ENCODE measurements at places on chromosomes 7 and 10.

- no peak for DNase-seq
Observed at GRCh38 chr10:75716506-75716905, 285.1 kb downstream of the LRMDA start.

- DNase-seq, result no peak
Observed at GRCh38 chr7:5431560-5432015, 8.0 kb upstream of the TNRC18 start.

- no peak for DNase-seq
Observed at GRCh38 chr10:90845726-90846125, 12.1 kb downstream of the HTR7 start.

DNA sequence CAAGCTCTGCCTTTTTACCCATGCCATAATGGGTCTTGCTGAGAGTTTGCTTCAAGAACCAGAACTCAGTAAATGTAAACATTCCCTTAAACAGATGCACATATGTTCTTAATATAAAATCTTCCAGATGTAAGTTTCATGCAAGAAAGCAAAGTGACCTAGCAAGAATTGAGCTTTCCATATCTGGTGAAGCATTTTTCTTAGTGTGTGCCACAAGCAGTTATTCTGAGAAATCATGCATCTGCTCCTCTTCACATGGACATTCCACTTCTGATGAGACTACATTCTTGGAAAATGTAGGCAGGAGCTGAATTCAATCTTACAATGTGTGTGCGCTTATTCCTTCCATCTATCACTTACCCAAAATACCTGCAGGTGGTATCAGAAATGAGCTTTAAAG, 227.8 kb upstream of the LRRTM3 start:
- DNase-seq, result no peak

DNA sequence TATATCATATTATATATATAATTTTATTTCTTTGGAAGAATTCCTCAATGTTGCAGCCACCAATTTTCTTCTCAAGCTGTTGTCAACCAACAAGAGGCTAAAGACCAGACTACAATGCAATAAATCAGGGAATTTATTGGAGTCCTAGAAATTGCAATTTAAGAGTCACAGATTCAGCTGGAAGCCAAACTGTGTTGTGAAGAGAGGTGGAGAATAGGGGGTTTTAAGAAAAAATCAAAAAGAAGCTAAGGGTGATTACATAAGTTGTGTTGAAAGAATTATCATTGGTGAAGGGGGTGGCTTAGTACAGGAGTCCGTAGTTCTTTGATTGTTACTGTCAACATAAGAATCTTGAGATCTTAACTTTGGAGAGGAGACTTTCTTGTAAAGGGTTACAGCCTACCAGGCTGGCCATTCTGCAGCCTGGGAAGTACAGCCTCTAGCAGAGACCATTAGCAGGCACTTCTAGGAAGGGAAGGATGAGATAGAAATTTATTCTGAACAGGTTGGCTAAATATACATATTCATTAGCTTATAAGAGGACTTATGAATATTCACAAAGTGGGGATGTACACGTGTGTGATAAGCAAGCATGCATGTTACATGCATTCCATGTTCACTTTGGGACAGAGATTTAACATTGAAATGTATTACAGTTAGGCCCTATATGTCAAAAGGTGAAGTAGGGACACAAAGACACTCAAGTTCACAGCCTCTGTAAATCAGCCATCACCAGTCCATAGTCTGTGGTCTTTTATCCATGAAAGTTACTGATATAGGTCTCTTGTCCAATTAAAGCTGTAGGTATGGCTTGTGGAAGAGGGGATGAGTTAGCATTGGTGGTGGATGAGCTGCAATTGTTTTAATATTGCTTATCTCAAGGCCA, 8.3 kb upstream of the TMEM168 start:
- no peak for DNase-seq

DNA sequence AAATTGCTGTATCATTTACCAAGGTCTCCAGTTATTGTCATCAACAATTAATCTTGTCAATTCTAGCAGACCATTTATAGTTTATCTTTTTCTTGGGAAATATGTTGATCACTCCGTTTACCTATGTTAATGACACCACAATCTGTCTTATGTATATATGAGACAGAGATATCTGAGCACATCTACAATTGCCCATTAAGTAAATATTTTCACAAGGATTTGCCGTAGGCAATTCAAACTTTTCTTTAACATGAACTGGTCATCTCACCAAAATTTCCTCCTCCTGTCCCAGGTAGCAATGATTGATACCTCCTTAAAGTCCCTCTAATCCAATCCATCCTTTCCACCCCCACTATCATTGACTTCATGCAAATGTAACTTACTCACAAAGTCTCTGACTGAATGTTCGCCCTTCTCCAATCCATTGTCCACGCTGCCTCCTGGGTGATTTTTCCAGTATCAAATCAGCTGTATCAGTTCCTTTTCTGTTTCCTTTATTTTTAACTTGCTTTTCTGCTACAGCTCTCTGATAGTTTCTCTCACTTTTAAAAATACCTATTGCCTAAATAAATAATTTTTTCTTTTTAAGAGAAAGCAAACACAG, 138.3 kb downstream of the GNAT3 start:
- no peak for DNase-seq

GRCh38 chr7:157625973-157626742, 289.4 kb downstream of the DNAJB6 start:
- DNase-seq, result no peak

DNA sequence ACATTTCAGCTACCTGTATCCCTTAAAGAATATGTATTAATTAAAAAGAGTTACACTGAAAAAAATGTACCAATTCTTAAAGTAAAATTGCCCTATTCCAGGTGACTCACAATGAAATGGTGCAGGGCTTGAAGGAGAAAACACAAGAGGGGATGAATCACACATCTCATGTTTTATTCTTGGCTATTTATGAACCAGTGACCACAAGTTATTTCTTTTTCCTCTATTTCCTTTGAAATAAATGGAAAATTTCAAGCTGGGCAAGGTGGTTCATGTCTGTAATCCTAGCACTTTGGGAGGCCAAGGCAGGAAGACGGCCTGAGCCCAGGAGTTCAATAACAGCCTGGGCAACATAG, 106.8 kb downstream of the UBE2H start:
- no peak for DNase-seq

DNA sequence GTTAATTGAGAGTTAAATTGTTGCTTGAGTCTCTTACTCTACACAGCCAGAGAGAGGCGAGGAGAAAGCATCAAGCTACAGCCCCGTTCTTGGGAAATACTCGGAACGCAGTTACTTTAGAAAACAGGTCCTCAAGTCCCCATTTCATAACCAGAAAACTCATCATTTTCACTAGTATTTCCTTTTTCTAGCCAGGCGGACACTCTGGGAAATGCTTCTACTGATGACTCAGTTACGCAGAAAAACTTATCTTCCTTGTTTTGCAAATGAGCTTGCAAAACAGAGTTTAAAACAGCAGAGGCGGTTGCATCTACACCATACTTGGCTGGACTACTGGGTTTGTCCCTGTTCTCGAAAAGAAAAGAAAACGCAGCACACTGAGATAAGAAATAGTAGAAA, 111.4 kb upstream of the FGFR2 start:
- no peak for DNase-seq

GRCh38 chr10:91589658-91590035, 43.2 kb downstream of the PPP1R3C start:
- DNase-seq, result no peak

DNA sequence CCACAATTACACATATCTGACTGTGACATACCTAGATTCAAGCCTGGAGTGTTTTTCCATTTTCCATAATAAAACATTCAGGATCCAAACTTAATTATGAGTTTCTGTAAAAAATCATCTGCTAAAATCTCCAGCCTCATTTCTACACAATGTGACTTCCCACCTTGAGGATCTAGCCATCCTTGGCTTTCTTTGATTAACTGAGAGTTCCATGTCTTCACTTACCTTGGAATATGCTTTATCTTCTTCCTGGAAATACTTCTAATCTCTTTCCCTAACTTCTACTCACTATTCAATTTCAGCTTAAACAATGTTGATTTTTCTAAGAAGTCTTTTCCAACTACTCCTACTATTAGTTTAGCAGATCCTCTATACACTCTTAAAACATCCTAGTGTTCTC, 16.5 kb upstream of the GIMAP2 start:
- DNase-seq, result no peak

DNA sequence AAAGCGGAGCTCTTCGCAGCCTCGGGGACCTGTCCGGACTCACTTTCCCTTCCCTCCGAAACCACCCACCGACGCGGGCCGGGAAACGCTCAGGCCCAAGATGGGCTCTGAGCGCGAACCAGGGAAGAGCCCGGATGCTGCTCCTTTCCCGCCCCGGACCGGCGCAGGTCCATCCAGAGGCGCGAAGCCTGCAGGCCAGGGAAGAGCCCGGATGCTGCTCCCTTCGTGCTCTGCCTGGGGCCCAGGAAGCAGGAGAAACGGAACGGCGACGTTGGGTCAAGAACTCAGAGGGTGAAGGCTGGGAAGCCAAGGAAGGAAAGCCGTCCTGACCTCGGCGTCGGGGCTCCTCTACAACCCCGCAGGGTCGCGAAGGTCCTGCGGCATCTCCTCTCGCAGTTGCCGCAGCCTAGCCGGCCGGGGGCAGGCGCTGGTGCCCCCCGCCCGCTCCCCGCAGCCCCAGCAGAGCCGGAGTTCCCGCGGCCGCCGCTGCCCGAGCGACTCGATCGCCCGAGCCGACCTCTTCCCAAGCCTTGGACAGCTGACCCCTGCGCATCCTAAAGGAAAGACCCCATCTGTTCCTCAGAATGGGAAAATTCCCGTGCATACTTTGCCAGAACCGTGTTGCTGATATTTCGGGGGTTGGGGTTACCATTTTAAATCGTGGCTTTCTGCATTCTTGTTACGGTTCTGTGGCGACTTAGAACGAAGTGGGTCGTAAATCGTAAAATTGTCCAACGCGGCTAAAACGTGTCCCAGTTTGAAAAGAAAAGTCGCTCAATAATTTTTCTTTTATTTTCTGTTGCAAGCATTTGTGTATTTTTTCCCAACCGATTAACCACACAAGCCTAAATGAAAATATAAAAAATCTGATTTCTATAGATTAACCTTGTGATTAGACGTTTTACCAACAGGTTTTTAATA, 7.5 kb downstream of the HOXA1 start:
- DNase-seq, result no peak

GRCh38 chr10:93073539-93074146, at the start of gene CYP26A1:
Gene CYP26A1 (plus strand): TSS chr10:93073893. CDS start chr10:93073935, 42 bp downstream.
- DNase-seq, result no peak

DNA sequence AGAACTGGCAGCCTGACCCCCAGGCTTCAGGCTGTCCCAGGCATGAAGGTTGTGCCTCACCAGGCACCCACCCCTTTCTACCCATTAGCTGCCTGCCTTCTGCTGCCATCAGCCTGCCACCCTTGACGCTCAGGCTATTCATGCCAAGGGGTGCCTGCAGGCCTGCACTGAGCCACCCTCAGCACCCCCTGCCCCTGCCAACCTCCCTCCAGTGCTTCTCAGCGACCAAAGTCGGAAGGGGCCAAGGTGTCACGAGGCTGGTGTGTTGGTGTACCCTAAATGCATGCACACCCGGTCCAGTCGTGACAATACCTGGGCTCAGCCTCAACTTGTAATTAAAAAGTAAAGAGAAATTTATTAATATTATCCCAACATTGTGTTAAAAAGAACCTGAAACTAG, 422.7 kb downstream of the ARL4A start:
- DNase-seq, result no peak

DNA sequence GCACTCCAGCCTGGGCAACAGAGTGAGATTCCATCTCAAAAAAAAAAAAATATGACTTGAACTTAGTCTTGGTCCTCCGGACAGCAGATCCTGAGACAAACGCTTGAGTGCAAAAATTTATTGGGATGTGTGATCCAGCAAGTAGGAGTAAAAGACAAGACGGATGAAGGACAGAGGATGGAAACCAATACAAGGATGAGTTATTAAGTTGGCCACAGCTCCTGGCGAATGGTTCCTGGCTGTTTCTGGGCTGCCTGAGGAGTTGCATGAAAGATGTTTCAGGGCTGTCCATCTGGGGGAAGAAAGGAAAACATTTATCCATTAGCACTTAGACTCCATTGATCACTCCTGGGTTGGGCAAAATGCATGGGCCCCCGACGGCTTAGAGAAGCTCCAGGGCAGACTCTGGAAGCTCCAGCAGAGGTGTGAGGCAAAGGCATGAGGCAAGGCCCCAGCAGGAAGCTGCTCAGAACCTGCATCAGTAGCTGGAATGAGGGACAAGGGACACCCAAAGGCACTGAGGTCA, 98.3 kb upstream of the ZNF438 start:
- no peak for DNase-seq

GRCh38 chr10:46264737-46265368, 21.9 kb upstream of the ANTXRL start:
- DNase-seq, result no peak

GRCh38 chr10:131086511-131086910, 225.0 kb downstream of the TCERG1L start:
- no peak for DNase-seq

DNA sequence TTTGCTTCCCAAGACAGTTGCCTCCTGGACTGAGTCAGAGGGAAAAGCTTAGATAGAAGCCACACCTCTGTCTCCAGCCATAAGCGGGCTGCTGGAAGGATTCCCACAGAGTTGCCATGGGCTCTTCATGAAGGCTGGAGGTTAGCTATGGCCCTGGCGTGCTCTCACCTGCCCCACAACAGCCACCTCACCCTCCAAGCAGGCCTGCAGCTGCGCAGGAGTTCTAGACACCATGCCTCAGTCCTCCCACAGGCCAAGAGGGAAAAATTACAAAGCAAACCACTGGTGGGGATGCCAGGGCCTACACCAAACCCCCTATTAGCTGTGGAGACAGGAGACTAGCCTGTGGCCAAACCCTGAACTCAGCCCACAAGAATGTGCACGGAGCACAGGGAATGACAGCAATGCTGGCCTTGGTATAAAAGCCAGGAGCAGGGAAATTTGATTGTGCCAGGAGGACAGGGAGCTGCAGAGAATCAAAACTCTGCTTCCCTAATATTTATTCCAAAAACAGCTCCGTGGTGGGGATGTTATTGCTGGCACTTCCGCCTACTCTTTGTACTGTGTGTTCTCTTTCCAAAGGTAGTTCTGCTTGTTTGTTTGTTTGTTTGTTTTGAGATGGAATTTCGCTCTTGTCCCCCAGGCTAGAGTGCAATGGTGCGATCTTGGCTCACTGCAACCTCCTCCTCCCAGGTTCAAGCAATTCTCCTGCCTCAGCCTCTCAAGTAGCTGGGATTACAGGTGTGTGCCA, 60.3 kb upstream of the STK17A start:
- no peak for DNase-seq

- no peak for DNase-seq
Observed at GRCh38 chr10:78398382-78398781, 364.7 kb downstream of the RPS24 start.

DNA sequence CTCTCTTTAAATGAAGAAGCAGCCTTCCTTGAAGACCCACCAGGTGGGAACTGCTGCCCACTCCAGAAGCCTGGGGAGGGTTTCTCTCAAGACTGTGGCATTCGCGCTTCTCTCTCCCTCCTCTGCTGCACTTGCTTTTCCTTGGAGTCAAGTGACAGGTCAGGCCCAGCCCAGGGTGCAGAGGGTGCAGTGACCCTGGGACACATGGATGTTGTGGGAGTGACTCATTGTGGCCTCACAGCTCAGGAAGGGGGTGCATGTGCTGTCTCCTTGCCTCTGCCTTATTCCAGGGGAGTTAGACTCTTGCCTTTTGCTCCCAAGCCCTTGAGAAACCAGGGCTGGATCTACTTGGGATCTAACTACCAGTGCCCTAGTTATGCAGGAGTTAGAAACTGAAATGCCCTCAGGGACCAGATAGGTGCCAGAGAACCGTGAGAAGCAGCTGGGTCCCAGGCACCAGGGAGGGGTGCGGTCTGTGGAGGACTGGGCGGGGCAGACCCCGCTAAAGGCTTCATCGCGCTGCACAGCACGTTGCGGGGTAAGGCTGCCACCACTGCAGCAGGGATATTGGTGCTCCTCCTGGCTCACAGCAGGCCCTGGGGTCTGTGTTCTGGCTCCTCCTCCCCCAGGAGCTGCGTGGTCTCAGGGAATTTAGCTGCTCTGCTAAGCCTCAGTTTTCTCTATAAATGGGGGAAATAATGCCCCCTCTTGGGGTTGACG, 11.4 kb downstream of the FAM241B start:
- no peak for DNase-seq

Data from activated CD4-positive, alpha-beta T cell treated with anti-CD3 and anti-CD28 coated beads, Interleukin-2, amount 50 U/mL, for 48 hours (primary cell).